Upper lobe of right lung (tissue), 1 donor: ENCODE measurements at places on chromosomes 7 and 10.

- DNase-seq = no peak
These were observed 39.6 kb upstream of the CACNB2 start for GRCh38 chr10:18100669-18101068.

DNA sequence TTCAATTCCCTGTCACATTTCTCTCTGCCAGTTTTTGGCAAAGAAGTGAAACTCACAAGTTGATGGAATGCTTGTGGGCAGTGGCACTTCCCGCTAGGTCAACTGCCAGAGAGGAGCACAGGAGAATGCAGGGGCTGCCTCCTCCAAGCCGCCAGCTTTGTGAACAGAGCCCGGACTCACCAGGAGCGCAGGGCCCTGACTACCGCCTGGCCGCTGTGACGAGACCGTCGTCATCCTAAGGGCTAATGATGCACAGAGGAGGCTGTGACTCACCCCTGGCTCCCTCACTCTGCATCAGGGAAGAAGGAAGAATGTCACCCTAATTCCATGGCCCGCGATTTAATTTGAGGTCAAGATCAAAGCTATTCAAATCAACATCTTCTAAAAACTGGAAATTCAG is 123.9 kb downstream of the TAX1BP1 start:
- no peak for DNase-seq

GRCh38 chr7:157816526-157817250 is 479.9 kb downstream of the DNAJB6 start:
- DNase-seq = peak; percentile 48

DNA sequence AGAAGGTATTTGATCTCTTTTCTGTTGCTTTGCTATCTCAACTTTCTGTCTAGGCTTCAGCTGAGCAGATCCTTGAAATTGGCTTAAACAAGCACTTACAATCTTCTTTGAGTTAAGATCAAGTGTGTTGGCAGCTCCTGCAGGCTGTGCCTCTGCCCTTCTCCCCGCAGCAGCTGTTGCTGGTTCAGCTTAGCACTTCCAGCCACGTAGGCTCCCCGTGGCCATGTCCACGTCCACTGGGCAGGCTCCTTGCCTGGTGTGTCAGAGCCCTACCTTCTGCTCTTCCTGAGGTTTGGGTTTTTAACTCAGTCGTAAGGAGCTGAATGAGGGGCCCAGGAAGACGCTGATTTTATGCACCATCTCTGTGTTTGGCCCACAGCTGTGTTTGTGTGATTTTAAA is 47.2 kb downstream of the CAMK1D start:
- no peak for DNase-seq

- DNase-seq = no peak
These were observed 3.4 kb upstream of the SAMD8 start for GRCh38 chr10:75107756-75108683.

GRCh38 chr7:54426406-54426805 is 115.8 kb upstream of the VSTM2A start:
- no peak for DNase-seq

DNA sequence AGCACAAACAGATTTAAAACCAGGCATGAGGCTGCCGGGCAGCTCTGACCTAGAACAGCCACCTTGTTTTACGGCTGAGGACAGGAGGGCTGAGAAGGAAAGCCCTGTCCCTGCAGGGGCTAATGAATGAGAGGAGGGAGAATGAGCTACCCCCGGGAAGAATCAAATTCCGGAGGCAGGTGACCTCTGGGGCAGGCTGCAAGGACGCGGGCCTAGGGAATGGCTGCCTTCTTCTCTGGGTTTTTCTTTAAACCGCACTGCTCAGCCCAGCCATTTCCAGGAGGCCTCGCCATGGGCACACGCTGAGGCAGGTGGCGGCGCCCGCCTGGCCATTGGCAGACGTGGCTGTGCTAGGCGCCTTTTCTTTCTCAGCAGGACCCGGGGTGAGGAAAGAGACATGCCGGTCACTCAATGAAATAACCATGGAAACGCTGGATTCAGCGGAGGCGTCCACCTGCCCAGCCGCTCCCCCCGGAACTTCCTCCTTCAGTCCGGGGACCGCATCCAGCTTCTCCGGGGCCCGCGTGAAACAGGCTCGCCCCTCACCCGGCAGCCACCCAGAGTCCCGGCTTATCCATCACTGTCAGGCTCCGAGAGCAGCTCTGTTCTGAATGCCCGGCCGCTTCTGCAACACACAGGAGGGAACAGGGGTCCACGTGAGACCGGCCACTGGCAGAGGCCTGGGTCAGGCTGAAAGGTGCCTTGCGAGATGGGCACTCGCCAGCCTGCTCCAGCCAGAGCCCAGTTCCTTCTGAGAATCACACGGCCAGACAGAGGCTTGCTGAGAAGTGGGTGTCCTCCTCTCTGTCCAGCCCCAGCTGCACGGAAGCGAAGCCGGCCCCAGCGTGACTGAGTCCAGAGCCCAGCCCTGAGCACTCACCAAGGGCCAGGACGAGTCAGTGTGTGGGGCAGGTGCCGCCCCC is 82.1 kb downstream of the PDGFA start:
- DNase-seq = no peak

GRCh38 chr7:32542595-32542994 is 47.3 kb downstream of the AVL9 start:
- DNase-seq = no peak

- no peak for DNase-seq
These were observed 115.5 kb downstream of the FOXP2 start for GRCh38 chr7:114530057-114530611.

- peak; percentile 88 for DNase-seq
These were observed at the start of gene IRF5 for GRCh38 chr7:128937647-128938543. IRF5 (plus strand) TSS chr7:128937927; CDS start chr7:128942082, 4,155 bp downstream.

- no peak for DNase-seq
These were observed 583.5 kb downstream of the SDK1 start for GRCh38 chr7:3884543-3884942.

DNA sequence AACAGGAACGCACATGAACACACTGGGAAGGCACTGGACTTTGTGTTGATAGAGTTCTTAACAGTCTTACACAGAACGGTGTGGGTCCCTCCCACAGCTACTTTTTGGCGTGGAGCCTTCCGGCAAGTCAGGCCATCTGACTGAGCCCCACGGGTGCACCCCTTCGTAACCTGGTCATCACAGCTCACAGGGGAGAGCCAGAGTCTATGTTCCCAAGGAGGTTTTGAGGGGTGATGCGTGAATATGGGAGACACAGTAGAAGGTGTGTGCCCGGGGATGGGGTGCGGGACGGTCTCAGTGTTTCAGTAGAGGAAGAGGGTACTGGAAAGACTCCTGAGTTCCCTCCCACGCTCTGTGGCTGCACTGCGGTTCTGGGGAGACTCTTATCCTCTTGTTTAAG is 291.7 kb downstream of the DNAJB6 start:
- no peak for DNase-seq

- no peak for DNase-seq
These were observed 9.3 kb downstream of the TFEC start for GRCh38 chr7:116021237-116021636.

DNA sequence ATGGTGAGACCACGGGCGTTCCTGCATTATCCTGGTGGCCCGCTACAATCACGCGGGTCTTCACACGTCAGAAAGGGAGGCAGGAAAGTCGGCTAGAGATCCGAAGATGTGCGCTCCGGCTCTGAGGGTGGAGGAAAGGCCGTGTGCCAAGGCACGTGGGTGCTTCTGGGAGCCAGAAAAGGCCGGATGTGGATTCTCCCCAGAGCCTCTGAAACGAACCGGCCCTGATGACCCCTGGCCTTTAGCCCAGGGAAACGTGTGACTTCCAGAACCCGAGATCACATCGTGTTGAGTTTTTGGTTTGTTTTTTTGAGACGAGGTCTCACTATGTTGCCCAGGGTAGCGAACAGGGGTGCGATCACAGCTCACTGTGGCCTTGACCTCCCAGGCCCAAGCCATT is 244.2 kb downstream of the ELFN1 start:
- DNase-seq = no peak
